ENCODE measurements at places on chromosomes 5 and 9.

DNA sequence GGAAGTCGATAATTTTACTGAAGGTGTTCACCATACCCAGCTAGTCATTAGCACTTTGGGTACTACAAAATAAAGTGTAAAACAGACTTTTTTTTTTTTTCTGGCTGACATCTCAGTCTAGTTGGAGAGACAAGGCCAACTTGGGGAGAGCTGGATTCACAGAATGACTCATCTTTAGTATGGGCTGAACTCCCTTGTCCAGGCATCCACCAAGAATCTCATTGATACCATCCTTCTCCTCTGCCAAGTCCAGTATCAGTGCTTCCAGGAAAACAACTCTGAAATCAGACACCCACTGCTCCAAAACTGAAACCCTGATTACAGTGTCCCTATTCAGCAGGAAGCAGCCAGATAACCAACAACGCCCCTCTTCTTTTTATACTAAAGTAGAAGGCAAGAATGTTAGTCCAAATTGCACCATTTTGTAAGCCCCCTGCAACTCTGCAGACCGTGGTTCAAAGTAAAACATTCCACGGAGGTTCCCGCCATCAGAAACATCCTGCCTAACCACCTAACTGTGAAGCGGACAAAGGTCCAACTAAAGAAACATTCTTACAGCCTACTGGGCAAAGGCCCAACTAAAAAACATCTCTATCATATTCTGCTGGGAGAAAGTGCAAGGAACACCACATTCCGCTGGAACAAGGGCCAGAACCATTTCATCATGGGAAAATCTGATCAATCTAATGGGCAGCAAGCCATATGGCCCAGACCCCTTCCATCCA is 728.2 kb downstream of the BRINP1 start:
- no peak for DNase-seq

DNA sequence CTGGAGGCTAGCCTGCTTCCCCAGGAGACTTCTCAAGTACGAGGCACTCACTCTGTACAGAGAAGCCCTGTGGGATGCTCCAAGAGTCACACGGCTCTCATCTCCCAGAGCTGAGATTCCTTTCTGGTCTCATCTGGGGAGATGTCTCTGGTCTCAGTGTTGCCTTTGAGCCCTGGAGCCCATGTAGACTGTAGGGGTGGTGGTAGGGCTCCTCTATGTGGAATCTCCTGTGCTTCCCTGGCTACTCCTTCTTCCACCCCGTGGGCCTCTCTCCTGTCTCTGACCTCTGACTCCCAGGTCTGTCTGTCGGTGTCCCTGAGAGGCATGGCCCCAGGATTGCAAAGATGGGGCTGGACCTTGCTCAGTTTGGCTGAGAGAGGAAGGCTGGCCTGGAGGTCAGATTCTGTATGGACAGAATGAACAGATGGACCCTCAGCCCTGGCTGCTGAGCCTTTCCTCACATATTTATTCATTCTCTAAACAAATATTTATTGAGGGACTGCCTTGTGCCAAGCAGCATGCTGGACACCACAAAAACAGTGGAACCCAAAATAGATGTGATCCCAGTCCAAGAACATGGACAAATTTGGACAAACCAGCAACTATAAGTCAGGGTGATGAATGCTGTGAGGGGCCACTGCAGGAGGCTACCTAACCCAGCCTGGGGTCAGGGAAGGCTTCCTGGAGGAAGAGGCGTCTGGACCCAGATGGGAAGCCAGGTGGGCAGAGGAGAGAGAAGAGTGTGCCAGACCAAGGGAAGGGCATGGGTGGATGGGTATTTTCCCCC is 2.6 kb downstream of the CCL19 start:
- no peak for DNase-seq

- no peak for DNase-seq
These were observed 8.7 kb downstream of the SETD9 start for GRCh38 chr5:56918054-56918453.

DNA sequence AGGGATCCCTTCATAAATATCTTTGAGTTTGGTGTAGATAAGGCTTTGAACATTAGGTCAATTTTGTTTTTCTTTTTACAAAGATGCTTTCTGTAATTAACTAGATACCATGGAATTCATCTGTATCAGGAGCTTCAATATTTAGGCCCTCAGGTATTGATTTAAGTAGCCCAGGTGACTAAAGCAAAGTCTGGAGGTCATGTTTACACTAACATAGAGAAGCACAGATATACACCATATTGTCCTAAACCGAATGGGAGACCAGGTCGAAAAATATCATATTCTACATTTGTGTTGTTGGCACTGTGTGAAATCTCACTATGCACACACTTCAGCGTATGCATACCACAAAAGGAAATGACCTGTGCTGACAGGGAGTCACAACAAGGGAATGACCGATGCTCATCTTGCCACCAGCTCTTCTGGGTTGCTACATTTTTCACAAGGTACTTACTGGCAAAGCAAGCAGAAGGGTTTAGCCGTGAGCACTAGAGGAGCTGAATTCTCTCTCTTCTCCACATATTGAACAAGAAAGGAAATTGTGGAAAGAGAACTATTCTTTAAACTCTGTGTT is 98.5 kb upstream of the IL7R start:
- no peak for DNase-seq

DNA sequence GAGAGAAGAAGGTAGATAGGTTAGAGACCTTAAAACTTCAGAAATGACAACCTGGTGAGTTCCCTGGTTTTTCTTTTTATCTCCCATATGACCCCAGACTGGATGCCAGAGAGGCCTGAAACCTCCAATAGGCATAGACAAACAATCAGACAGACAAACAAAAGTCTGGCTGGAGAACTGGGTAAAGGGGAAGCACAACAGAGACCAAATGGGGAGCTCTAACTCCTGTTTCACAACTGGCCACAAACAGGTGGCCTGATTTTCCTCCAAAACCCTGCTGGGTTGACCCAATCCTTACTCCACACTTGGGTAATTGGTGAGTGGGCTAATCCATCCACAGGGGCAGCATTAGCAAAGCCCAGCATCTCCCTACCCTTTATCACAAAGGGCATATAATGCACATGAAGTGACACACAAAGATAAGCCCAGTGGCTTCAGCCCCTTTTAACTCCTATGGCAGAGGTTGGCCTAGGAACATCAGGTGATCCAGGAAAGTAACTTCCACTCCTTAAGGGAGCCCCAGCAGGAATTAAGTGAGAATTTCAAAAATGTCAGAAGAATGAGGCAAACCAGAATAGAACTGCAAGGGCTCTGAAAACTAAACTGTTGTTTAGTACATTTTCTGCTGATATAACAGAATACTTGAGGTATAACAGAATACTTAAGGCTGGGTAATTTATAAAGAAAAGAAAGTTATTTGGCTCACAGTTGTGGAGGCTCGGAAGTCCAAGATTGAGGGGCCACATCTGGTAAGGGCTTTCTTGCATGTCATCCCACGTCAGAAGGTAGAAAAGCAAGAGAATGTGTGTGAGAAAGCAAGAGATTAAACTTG is 60.9 kb upstream of the ROR2 start:
- DNase-seq = no peak

GRCh38 chr9:113542741-113543140 is 79.2 kb downstream of the RGS3 start:
- no peak for DNase-seq

DNA sequence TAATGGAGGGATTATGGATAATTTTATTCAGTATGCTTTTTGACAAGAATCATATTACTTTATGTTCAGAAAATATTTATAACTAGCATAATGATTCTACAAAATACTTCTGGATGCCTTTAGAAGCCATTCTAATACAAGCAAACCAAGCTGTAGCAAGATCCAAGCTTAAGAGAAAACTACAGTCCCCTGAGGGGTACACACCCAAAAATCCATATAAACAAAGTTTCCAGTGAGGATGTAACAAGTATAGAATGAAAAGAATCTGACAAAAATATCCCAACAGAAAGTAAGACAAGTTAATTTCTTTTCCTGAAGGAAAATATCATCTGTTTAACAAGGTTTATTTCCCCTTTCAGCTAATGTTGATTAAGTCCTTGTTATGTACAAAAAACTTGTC is 53.9 kb downstream of the MLLT3 start:
- no peak for DNase-seq

- DNase-seq = no peak
These were observed 33.9 kb downstream of the TAS2R1 start for GRCh38 chr5:9596171-9596780.

GRCh38 chr9:89465001-89465451 is 32.9 kb downstream of the SEMA4D start:
- DNase-seq = no peak

- DNase-seq = no peak
These were observed 245.3 kb downstream of the ENC1 start for GRCh38 chr5:74394916-74395880.

DNA sequence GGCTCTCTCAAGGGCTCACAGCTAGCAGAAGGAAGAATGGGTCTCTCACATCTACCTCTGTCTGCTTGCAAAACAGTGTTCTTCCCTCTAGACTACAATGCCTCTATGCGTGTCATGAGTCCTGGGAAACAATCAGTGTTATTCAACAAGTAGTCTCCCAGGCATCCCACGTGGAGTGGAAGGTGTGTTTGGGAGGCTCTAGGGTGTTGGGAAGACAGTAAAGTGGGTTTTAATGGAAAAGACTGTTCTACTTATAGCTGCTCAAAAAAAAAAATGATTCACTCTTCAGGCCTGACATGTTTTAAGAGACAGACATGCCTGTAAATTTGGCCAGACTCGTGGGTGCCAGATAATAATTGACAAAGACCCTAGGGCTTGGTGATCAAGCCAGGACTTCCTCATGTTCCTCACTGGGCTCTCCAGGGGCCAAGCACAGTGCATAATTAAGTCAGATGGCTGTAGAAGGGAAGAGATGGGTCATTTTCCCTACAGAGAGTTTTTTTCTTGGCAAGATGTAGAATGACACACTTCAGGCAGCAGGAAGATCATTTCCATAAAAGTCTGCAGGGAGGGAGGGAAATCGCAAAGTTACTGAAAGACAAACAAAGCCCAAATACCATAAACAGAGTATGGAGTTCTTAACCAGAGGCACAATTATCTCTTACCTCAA is 246.4 kb downstream of the ACTL7B start:
- no peak for DNase-seq

- no peak for DNase-seq
These were observed 193.5 kb downstream of the GAPVD1 start for GRCh38 chr9:125455132-125455531.

DNA sequence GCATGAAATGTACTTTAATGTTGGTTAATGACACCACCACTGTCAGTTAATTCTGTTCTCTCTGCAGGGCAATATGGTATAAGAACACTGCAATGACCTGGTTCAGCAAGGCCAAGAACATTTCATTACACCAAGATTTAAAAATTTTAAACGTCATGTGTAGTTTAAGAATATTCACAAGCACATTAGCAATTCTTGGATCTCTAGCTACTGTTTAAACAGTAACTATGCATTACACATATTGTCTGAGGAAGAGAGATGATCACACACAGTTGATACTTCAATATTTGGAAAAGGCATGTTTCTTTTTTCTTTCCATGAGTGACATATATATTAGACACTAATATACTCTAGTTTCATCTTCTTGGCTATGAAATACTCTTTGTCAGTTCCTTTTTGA is 143.0 kb downstream of the ADAMTS12 start:
- DNase-seq = no peak

GRCh38 chr5:60538955-60539866 is 160.8 kb downstream of the DEPDC1B start:
- no peak for DNase-seq

DNA sequence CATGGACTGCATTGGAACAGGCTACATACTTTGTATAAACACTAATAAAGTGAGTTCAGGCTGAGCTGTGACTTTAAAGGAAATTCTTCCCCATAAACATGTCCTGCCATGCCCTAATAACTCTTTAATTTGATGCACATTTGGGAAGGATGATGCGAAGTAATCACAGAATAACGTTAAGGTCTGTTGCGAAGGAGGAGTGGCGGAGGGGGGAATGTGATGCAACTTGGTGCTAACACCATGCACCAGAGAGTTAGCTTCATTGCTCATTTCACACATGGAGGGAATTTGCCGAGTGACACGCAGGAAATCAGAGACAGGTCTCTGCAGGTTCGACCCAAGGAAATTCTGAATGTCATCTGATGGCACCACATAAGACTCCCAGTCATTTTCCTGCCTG is 32.9 kb downstream of the SLIT3 start:
- DNase-seq = no peak

GRCh38 chr5:19532936-19533335 is 455.1 kb downstream of the CDH18 start:
- no peak for DNase-seq

- DNase-seq = no peak
These were observed 70.8 kb upstream of the SMIM23 start for GRCh38 chr5:171714851-171715250.

- no peak for DNase-seq
These were observed 78.0 kb downstream of the OSMR start for GRCh38 chr5:38923661-38924451.

DNA sequence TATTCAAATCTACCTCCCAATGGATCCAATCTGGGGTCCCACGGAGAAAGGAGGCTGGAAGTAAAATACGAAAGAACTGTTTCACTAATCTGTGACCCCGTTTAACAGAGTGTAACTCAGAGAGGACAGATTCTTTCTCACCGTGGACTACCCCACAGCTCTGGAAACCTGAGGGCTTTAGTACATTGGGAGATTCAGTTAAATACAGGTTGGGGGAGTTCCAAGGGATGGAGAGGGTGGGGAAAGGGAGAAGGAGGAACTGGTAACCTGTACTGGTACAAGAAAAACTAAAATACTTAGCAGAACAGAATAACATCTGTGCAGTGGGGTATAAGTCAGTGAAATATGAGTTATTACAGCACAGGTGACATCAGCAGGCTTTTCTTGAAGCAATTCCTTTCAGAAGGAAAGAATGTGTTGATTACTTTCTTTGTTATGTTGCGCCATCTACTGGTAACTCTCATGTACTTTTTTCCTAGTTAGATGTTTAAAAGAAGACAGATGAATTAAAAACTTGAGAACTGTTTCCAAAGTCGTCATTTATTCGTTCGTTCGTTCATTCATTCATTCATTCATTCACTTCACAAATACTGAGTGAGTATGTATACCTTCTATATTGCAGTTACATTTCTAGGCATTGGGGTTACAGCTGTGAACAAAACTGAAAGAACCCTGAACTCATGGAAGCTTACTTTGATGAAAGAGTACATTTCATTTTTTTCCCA is 30.0 kb upstream of the STOM start:
- no peak for DNase-seq

- DNase-seq = no peak
These were observed 43.1 kb downstream of the NACC2 start for GRCh38 chr9:136051837-136052471.

DNA sequence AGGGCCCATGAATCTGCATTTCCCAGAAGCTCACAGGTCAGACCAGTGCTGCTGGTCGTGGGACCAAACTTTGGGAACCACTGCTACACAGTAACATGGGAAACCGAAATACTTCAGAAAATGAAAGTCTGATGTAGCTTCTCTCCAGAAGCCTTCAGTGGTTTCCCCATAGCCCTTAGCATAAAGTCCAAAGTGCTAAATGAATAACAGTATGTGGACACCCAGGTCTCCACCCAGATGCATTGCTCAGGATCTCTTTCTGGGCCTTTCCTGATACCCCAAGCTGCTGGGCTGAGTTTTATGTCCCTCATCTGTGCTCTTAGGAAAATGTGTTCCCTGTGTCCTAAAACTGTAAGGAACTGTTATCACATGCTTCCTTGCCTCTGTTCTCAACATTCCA is 100.4 kb downstream of the NFIB start:
- DNase-seq = no peak

- DNase-seq = no peak
These were observed 10.5 kb upstream of the SPATA31E1 start for GRCh38 chr9:87872079-87872624.
